ENCODE measurements at places on chromosomes 7 and 10.

DNA sequence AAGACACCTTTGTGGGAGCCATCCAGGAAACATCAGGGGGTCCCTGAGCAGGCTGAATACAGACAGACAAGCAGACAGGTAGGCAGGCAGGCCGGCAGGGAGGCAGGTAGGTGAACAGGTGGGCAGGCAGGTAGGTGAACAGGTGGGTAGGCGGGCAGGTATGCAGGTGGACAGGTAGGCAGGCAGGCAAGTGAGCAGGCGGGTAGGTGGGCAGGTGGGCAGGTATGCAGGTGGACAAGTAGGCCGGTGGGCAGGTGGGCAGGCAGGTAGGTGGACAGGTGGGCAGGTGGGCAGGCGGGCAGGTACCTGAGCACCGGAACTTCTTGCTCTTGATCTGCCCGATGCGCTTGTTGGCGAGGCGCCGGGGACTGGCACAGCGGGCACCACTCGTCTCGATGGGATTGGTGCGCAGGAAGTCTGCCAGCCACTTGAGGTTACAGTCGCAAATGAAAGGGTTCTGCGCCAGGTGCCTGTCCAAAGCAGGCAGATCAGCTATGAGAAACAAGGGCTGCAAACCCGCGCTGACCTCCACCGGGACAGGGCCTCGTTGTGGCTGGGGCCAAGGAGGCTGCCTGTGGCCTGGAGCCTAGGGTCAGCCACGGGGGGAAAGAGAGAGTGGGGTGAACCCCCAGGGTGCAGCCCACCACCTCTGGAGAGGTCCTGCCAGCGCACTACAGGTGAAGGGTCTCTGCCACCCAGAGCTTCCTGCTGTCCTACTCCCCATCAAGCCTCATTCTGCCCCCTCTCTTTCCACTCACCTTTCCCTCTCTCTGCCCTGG, 136.9 kb downstream of the SLIT1 start:
- DNase-seq = no peak

- no peak for DNase-seq
Measured at GRCh38 chr10:95429639-95430038, 131.5 kb downstream of the SORBS1 start.

- no peak for DNase-seq
Measured at GRCh38 chr10:133287832-133288500, 11.3 kb upstream of the ADAM8 start.

DNA sequence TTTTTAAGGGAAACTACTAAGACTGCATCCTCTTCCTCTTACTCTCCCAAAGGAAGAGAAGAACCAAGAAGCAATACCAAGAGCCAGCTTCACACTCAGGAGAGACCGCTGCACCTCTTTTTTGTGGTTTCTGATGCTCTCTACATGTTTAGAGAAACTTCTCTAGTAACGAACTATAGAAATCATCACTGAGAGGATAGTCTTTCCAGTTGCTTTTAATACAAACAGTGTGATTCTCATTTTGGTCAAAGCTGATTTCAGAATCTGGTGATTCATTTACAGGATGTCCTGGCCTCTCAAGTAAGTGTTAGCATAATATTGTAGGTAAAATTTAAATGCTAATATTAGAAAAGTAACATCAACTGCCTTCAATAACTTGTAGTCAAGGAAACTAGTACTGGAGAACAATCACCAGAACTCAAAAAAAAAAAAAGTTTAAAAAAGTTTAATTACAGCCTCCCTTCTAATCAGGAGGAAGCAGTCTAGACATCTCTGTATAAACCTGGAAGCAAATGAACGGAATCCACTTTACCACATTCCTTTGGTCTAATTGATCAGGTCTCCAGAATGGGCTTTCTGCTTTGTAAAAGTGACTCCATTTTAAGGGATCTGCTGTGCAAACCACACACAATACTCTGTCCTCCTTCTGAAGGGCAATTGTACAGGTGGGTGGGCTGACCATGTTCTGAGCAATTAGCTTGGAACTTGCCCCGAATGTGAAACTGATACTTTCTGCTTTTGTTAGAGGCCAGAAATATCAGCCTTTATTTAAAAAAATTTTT, 3.0 kb downstream of the LAMB1 start:
- DNase-seq = no peak

DNA sequence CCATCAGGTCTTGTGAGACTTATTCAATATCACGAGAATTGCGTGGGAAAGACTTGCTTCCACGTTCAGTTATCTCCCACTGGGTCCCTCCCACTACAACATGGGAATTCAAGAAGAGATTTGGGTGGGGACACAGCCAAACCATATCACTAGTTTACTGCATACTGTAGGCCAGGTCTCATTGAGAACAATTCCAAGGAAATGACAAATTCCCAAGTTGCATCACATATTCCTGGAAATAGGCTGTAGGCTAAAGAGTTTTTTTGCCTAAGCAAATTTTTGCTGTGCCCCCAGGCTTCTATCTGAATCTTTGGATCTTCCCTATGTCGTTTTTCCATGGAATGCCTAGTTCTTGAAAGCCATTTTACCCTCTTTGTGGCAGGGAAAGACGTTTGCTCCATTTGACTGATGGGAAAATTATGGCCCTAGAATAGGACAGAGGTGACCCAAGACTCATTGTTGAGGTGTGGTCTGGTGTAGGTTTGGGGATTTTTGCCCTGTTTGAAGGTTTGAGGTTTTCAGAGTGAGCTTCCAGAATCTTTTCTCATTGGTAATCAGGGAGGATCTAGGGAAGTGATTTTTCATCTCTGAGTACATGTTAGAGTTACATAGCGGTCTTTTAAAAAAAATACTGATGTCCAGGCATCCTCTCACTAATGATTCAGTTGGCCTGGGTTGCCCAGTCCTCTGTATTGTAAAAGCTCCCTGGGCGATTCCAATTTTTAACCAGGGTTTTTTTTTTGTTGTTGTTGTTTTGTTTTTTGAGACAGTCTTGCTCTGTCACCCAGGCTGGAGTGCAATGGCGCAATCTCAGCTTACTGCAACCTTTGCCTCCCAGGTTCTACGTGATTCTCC, 44.4 kb downstream of the TACR2 start:
- no peak for DNase-seq

DNA sequence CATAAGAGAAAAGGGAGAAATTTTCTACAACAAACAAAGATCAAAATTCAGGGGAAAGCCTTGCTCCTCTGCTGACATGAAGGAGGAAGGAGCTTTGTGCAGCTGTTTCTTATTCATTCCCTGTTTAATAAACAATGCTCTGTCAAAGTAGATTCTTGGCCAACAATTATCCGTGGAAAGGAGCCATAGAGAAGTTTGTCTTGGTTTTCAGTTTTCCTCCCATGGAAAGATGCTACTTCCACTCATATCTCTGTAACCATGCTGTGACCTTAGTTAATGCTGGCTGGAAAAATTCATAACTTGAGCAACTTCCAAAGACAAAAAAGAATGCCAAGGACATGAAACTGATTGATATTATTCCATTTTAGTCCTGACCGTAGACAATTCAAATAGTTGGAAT, 8.1 kb downstream of the DDC start:
- DNase-seq = no peak

GRCh38 chr10:15163253-15163828, 5.2 kb downstream of the NMT2 start:
- no peak for DNase-seq

- DNase-seq = no peak
Measured at GRCh38 chr10:131667561-131667960, 233.2 kb upstream of the PPP2R2D start.

GRCh38 chr7:139109983-139110411, 477 bp upstream of the ZC3HAV1 start:
- no peak for DNase-seq

- DNase-seq = no peak
Measured at GRCh38 chr7:55553024-55553345, 19.3 kb downstream of the VOPP1 start.

DNA sequence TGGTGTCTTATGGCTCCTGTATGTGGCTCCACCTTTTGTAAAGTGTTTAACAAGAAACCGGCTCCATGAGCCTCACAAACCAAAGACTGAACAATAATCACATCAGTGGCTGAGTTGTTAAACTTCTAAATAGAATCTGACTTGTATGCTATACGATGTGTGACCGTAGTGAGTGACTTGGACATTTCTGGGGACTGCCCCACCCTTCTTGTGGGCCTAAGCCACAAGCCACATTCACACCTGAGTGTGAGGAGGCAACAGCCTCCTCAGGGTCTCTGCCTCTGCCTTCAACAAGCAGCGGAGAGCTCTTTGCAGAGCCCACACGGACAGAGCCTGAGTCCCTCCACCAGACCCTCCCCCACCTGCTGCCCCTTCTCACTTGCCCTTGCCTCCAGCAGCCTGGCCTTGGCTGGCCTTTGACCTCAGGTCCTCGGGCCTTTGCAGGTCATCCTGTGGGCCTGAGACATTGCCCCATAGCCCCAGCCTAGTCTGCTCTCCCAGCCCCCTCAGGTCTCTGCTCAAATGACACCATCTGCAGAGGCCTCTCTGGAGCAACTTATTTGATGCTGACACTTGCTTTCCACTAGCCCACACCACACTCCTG, 156.8 kb upstream of the TNS3 start:
- DNase-seq = no peak

- DNase-seq = no peak
Measured at GRCh38 chr7:116582806-116583444, 58.1 kb downstream of the CAV1 start.

DNA sequence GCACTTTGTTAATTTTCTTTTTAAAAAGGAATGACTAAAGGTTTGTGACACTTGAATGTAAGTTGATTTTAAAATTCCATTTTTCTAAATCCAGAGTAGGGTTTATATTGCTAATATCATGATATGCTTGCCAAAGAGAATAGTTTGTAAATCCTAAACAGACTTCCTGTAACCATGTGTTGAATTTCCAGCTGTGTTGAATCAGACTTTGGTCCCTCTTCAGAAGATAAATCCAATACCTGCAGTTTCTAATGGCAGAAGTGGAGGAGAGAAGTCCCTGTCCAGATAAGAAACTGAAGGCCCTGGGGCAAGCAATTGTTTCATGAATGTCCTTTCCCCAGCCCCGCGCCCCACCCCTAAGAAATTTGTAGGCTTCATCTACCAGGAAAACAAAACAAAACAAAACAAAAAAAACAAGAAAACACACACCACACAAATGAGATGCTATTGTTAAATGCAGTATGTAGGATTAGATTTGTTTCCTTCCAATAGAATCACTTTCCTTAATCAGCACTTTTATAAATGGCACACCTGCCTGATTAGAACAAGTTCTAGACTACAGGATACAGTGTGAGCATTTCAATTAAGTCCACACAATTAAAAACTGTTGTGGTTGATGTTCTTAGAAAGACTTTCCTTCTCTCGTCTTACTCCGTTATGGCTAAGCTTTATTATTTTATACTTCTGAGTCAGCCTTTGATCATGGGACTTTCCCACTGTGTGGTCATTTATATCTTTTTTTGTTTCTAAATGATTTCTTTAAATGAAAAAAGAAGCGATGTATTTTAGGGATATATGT, 122.8 kb downstream of the KAT6B start:
- no peak for DNase-seq

DNA sequence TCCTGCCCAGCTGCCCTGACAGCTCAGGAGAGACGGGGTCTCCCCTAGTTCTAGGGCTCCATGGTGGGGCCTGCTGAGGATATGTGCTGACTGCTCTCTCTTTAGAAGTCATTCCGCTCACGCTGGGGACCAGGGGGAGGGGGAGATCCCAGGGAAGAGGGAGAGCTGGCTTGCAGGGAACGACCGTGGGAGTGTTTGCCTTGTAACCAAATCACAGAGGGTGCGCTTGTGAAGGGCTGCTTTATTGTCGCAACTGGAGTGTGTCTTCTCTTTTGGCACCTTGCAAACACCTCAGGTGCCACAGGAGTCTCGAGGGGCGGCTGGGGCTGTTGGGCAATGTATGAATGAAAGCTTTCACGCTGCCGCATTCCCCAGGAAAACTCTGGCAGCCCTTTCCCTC, 531.3 kb upstream of the MKI67 start:
- DNase-seq = no peak
